ENCODE measurements at places on chromosomes 5 and 9.
A peak's percentile ranks its signal among the peaks of the same experiment; 100 is the strongest.

DNA sequence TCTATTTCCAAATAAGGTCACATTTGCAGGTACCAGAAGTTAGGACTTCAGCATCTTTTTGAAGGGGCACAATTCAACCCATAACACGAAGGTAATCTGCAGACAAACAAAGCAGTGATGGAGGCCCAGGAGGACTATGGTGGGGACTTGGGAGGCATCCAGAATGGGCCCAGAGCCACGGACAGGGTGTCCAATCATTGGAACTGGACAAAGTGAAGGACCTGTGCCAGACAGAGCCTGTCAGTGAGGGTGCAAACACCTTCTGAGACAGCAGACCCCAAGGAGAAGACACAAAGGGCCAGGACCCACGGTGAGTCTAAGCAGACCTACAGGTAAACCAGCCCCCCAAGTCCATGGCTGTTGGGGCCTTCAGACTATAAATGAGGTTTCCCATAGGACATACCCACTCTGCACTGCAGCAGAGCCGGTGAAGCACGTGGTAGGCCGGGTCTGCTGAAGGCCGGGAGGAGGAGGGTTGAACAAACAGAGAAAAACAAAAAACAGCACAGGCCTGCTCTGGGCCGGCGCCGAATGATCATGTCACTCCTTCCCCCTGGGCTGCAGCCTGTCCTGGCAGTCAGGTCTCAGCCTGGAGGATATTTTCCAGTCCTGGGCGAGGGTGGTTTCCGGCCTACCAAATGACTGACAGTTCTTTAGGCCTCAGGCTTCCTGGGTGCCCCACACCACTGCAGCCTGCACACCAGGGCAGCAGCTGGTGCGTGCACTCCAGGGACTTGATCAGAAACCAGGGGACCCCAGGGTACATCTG lies 84.4 kb downstream of the COL23A1 start:
- DNase-seq: no peak

GRCh38 chr9:133950192-133950591 lies 41.9 kb downstream of the VAV2 start:
- no peak for DNase-seq

- no peak for DNase-seq
Measured at GRCh38 chr5:28404363-28405071, 1366.1 kb upstream of the CDH9 start.

DNA sequence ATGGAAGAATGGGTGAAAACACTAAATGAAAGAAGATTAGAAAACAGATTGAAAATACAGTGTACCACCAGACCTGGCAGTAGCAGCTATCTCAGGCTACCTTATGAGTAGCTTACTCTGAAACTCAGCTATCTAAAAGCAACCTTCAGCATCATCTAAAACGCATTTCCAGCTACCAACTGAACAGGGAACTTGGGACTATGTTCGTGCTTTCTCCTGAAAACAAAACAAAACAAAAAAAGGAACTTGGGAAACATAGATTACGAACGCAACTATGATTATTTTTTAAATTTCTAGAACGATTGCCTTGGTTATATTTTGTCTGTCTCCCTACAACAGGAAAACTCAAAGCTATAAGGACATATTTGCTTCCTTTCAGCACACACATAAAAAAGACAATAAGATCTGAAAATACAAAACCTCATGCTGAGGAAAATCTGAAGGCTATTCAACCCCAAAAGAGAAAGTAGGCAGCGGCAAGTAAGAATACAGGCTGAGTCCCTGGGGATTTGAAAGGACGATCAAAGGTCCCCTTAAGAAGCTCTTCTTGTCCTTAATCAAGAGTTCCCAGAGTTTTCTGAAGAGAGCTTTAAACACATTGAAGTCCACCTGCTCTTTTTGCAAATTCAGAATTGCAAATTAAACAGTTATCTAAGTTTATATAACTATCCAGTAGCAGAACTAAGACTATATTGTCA lies 53.4 kb downstream of the OR2K2 start:
- DNase-seq: peak; percentile 29

- DNase-seq: peak; percentile 47
Measured at GRCh38 chr5:147391781-147392180, 118.1 kb downstream of the DPYSL3 start.

- no peak for DNase-seq
Measured at GRCh38 chr9:21551401-21551800, 69.3 kb upstream of the IFNE start.

GRCh38 chr5:125171641-125172040 lies 425.2 kb upstream of the ZNF608 start:
- DNase-seq: no peak

DNA sequence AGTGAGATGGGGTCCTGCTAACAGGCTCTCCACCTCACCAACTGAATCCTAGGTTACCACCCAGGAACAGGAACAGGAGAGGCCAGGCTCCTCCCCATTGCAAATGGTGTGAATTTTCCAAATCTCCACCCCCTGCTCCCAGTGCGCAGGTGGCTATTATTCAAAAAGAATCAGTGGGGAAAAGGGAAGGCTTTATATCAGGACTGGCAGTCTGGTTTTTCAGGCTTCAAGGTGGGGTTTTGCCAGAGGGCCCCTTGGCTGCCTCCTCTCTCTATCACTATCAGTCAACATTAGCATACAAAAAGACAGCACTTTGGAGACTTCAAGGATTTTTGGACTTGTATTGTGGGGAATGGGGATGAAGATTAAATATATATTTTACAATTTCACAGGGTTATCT lies 1817.6 kb upstream of the C9orf72 start:
- DNase-seq: no peak

DNA sequence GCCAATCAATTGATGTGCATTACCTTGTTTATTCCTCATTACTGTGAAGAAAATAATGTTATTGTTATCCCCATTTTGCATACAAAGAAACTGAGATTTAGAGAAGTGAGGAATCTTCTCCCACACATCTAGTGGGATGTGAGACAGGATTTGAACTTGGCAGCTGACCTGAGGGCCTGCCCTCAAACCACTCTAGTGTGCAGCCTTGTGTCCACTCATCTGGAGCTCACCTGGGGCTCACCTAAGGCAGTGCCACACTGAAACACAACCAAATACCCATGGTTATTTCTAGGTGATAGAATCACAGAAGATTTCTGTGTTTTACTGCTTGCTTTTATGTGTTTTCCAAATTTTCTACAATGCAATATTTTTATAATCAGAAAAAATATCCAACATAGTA lies 94.7 kb upstream of the SAP30L start:
- no peak for DNase-seq

DNA sequence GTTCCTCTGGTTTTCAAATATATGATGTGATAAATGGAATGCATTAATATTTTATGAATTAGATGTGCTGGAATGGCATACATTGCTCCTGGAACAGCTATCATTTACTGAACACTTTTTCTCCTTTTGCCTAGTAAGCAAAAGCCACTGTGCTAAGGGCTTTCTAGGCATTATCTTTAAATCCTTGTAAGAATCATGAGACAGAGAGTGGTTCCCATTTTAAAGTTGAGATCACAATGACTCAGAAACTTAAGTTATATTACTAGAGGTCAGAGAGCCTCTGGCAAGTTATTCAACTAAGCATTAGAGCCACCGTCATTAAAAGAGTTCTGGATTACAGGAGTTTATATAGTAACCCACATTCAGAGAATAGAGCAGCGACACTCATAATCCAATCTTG lies 26.7 kb upstream of the FSD1L start:
- DNase-seq: peak; percentile 79

DNA sequence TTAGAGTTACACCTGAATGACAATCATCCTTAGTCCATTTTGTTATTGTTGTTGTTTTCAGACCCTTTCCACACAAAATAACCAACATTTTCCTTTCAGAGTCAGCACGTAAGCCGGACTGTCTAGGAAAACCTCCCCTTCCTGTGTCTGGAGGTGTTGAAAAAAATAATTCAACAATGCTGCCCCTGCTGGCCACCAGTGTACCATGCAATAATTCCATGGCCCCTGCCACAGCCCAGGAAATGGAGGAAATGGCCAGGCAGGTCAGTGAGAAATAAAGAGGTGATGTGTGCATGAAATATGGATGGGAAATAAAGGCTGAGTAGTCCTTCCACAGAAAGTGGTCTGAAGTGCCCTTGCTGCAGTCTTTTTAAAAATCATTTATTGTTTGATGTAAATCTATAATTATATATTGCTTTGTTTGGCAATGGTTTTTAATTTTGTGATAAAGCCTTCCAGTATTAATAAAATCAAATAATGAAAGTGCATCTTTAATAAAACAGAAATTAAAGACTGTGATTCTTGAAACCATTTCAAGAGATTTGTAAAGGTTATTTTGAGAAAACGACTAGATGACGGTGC lies 152.8 kb upstream of the PAPPA start:
- DNase-seq: no peak

DNA sequence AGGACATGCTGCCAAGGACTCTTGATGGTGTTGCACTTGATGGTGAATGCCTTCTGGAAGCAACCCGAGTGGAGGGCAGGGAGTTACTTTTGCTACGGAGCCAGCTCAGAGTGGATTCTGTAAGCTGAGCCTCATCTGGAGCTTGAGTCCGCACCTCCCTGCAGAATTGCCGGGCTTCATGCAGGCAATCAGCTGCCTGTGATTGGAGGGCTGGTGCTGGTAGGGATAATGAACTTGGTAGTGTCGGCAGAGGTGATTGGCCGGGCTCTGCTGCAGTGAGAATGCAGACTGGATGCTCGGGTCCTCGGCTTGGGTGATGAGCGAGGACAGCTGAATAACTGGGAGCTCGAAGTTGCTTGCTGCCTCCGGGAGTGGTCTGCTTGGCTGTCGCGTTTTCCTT lies 23.1 kb downstream of the SLC25A25 start:
- no peak for DNase-seq

DNA sequence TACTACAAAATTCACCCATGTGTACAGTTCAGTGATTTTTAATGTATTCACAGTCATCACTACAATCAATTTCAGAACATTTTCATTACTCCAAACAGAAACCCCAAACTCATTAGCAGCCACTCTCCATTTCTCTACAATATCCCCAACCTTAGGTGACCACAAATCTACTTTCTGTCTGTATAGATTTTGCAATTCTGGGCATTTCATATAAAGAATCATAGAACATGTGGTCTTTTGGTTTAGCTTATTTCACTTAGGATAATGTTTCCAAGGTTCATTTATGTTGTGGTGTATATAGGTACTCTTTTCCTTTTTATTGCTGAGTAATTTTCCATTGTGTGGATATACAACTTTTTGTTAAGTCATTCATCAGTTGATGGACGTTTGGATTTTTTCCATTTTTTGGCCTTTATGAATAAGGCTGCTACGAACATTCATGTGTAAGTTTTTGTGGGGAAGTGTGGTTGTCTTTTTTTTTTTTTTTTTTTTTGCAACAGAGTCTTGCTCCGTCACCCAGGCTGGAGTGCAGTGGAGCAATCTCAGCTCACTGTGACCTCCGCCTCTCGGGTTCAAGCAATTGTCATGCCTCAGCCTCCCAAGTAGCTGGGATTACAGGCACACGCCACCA lies 54.5 kb downstream of the DOCK8 start:
- peak; percentile 61 for DNase-seq

GRCh38 chr5:337563-338130 lies 16.1 kb downstream of the AHRR start:
- DNase-seq: no peak

DNA sequence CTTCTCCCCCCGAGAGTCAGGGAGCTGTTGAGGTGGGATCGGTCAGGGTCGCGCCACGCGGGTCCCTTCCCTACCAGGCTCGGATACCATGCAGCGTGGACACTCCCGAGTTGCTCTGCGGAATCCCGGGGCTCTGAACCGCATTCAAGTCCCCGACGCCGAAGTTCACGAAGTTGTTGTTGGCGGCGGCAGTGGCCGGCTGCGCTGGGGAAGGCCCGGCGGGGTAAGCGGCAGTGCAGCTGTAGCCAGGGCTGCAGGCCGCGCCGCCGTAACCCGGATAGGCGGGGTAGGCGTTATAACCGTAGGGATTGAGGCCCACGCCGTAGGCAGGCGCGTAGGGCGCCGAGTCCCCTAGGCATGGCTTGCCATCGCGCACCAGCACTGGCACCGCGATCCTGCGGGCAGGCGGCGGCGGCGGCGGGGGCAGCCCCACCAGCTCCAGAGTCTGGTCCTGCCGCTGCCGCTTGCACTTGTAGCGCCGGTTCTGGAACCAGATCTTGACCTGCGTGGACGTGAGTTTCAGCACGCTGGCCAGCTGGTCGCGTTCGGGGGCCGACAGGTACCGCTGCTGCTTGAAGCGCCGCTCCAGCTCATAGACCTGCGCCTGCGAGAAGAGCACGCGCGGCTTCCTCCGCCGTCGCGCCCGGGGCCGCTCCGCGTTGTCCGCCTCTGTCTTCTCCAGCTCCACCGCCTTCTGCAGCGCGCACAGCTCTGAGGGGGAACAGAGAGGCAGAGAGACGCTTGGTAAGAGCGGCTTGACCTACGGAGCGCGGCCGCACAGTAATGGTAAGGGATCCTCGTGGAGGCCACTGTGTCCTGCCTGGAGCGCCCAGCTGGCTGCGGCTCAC lies 2.3 kb downstream of the NKX2-5 start:
- no peak for DNase-seq

- peak; percentile 85 for DNase-seq
Measured at GRCh38 chr5:157997991-157998504, 139.1 kb upstream of the CLINT1 start.

DNA sequence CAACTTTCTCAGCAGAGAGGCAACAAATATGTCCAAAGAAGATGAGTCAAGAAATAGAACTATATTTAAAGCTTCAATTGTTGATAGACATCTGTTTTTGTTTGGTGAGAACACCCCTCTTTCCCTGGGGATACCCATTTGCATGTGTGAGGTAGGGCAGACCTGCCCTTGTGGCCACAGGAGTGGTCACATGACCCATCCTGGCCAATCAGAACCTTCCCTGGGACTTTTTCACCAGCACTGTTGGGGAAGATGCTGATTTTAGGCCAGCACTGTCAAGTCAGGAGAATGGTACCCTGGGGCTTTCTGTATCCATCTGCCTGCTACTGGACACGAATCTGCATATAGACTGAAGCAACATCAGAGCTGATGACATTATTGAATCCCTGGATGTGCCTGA lies 211.2 kb downstream of the CDK5RAP2 start:
- DNase-seq: no peak

GRCh38 chr9:89879276-89879675 lies 274.5 kb downstream of the GADD45G start:
- DNase-seq: no peak

DNA sequence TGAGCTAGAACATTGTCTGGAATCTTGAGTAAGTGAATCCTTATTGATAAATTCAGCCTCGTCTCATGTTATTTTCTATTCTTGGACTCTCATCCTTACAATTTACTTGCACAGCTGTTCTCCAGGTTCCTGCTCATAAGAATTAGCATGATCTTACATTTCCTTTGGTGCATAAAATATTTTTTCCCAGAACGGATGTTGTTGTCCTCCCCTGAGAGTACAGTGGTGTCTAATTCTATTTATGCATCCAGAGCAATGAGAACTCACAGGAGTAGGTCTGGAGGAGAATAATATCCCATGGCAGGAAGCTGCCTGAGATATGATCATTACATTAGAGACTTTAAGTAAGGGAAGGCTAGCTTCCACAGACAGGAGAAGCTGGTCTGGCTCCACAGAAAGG lies 178.4 kb upstream of the MAST4 start:
- no peak for DNase-seq

Measured in inflammatory macrophage (primary cell).